ENCODE measurements at places on chromosomes 7 and 10.

DNA sequence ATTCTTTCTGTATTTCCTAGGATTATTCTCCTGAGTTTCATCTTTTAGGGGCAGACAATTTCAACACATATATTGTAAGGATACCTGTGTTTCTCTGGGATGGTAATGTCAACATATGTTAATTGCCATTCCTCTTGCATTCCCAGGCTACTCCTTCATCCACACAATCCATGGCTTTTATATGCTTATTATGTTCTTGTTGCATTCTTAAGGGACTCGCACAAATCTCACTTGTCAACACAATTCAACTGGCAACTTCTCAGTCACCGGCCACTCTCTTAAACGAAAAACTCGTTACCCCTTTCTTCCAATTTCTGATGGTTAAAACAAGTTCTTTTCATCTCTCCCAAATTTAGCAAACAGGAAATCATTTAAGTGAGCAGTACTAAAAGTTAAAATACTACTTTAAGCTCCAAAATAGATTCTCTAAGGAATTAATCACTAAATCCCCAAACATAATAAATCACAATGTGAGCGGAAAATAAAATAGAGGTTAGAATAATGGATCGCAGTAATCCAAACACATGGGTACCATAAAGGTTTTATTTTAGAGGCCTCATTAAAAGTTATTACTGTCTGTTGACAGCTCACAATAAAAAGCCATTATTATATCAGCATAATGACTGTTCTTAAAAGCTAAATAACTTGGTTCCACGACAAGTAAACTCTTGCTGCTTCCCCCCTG is 223.2 kb downstream of the ELMO1 start:
- no peak for DNase-seq

DNA sequence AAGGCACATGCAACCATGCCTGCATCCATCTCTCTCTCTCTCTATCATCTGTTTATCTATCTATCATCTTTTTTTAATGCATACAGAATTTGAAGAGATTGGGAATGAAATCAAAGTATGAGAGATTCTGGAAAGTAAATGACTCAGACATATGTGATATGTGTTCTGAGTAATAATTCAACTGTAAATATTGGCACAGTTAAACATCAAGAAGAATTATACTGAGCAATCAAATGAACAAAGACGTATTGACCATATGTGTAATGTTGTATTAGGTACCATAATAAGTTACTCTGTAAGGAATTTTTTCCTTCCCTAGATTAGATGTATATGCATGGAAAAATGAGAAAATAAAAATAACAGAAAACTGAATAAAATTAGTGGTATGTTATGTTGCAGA is 108.3 kb downstream of the SUGCT start:
- no peak for DNase-seq

- DNase-seq, result no peak
These were observed 75.8 kb upstream of the CHST15 start for GRCh38 chr10:124168991-124169802.

GRCh38 chr10:132958883-132959558 is 16.7 kb upstream of the CFAP46 start:
- no peak for DNase-seq

DNA sequence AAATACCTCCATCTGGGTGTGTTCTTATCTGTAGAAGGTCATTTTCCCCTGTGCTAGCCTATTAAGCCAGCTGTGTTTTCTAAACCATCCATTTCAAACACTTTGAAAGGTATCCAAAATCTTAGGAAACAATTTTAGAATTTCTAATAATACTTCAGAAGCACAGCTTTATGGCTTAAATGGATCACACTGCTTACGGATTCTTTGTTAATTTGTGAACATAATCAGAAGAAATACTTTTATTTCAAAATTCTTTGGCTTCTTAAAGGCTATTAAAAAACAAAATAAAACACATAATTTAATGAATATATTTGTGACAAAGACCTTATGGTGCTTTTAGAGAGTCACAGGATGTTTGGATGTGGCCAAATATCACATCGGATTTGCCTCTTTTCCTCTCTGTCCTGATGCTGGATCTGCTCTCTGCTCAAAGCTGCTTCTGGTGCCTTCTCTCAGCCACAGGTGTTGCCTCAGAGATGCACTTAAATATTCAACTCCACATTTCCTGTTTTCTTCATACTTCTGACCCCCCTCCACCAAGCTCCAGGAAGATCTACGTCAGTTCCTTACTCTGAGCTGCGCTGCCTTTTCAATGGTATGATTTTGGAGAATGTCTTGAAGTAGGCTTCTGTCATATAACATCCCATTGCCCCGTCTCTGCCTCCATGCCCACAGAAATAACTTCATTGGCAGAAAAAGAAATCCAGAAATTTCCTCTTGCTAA is 230.6 kb downstream of the MLLT10 start:
- DNase-seq, result no peak

DNA sequence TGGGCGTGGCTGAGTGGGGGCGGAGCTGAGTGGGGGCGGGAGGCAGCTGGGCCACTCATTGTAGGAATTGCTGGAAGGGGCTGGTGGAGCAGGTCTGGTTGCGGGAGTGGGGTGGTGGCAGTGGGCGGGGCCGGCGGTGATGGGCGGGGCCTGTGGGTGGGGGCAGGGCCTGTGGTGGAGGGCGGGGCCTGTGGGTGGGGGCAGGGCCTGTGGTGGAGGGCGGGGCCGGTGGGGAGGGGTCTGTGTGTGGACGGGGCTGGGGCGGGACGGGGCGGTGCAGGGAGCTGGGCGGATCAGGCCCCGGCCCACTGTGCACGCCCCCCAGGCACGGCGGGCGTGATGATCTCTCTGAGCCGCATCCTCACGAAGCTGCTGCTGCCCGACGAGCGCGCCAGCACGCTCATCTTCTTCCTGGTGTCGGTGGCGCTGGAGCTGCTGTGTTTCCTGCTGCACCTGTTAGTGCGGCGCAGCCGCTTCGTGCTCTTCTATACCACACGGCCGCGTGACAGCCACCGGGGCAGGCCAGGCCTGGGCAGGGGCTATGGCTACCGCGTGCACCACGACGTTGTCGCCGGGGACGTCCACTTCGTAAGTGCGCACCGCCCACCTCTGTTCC is 14.0 kb downstream of the SLC29A4 start:
- DNase-seq, result no peak

- no peak for DNase-seq
These were observed 89.6 kb downstream of the DNAJB9 start for GRCh38 chr7:108659261-108659660.

DNA sequence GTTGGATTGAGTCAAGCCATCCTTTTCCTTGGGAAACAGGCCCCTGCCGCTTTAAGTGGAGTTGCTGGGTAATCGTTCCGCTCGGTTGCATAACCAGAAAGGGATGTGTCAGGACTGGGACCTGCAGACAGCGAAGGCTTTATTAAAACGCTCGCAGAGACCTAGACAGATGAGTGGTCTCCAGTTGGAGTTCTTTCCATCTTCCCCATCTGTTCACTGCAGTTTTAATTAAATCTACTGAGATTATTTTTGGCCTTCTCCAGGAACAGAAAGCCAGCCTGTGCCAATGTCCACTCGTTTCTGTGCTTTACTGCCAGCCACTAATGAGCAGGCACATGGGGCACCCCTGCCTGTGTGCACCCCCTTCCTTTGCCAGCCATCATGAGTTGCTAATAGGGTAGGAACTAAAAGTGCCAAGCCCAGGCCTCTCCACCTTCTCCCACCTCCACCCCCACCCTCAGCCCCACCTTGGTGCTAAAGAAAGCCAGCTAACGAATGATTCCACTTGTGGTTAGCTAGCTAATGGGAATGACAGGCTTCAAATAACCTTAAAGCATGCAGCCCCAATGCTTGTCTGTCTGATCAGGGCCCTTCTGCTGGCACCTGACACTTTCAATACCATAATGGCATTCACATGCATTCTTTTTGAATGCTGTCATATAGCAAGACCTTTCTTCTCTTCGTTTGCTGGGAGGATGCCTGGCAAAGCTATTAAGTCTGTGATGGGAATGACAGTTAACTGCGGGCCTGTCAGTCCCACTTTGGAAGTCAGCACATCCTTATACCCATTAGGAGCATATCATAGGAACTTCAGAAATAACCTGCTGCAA is 556.8 kb upstream of the GALNT17 start:
- DNase-seq, result peak; percentile 99

DNA sequence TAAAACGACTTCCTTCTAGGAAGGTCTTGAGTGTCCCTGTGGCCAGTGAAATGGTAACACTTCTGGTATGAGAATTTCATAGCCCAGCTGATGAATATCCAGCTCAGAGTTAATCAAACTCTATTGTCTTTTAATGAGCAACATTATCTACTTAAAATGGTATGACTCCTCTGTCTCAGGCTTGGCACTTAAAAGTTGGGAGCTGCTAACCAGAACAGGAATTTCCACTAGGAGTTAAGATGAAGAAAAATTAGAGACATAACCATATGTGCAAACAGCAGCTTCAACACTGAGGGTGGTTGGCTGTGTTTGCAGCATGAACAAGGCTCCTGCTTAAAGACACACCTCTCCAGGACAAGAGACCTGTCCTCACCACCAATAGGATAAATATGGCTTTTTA is 46.8 kb downstream of the CH25H start:
- no peak for DNase-seq

GRCh38 chr10:79479283-79479909 is 32.9 kb upstream of the EIF5AL1 start:
- no peak for DNase-seq

GRCh38 chr7:130669085-130669700 is 645 bp upstream of the COPG2 start:
- DNase-seq, result no peak

DNA sequence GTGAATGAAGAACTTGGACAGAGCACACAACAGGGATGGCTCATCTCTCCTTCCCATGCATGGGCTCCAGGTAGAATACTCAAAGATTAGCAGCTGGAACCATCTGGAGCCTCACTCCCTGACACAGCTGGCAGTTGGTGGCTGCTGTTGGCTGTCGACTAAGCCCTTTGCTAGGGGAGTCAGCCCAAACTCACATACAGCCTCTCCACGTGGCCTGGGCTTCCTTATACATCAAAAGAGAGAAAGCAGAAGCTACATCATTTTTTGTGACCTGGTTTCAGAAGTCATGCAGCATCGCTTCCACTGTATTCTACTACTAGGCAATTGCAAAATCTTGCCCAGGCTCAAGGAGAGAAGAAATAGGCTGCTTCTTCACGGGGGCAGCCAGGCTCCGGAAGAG is 24.4 kb downstream of the ASNS start:
- no peak for DNase-seq

DNA sequence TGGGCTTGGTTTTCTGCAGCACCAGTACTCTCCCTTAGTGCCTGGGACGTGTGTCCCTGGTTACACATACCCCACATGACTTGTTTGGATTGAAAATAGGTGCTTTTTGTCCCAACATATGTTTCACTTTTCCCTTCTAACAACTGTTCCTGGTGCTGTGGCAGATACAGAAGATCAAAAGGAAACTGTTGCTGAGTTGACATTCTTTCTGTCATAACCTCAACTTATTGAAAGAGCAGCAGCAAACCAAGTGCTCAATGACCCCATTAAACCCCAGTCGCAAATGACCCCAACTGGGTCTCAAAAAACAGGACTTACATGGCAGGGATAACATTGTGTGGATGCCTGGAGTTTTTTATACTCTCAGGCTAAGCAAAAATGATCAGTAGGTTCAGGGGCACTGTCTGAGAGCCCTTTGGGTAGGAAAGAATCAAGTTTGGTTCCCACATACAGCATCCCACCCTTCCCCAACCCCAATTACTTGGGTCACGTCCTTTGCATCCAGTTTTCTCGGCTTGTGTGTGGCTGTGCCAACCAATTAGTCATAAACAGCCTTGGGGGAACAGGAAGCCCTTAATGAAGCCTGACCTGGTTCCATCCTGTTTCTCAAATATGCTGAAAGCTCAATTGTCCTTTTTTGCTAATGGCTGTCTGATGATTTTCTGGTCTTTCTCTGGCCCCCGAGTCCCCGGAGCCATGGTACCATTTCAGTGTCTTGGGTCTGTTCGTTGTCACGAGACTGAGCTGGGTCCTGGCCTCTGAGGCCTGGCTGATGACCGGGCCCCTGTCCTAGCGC is 4.9 kb downstream of the HKDC1 start:
- DNase-seq, result no peak

DNA sequence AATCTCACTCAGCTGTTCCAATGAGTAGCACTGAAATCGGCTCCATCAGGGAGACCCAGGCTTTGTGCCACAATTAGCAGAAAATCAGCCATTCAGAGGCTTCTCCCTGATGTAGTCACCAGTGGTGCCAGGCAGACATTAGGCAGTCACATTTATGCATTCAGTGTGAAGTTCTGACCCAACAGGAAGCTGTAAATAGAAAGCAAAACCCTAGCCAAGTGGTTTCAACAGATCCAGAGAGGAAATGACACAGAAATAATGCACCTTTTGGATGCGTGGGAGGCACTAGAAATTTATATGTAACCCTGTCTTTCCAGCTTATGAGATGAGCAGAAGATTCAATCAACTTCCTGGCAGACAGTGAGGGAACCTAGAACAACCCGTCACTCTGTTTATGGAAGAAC is 186.4 kb downstream of the PDE1C start:
- no peak for DNase-seq

- DNase-seq, result no peak
These were observed 94.9 kb downstream of the TMEM130 start for GRCh38 chr7:98774884-98775283.

DNA sequence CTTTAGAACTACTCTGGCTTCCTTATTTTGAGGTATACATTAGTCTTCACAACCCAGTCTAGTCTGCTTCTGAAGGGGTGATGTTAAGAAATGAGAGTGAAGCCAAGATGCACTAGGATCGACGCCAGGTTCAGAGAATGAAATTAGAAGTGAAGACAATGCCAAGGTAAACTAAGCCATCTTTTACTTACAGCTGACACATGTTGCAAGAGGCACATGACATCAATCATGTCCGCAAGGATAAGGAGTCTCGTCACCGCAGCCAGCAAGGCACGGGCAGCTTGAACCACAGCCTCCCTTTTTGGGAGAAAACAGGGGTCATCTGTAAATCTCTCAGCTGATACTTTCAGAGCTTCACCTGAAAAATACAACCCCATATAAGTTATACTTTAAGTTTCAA is 156.7 kb downstream of the CTNNA3 start:
- DNase-seq, result no peak

- DNase-seq, result no peak
These were observed 629.0 kb upstream of the IGFBP3 start for GRCh38 chr7:46549892-46550639.

DNA sequence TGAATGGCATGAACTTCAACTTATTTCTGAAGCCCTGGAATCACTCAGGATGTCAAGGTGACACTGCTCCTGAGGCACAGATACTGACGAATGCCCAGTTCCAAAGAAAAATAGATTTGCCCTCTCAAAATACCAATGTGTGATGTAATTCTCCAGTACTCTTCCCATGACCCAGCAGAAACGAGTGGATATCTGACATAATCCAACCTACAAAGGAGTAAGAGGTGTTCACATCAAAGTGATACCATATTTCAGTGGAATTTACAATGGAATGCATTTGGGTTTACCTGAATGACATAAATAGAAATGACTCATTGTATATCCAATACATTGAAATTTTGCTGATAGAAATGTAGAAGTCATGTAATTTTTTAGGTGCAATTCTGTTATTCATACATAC is 120.9 kb upstream of the ADAM12 start:
- DNase-seq, result no peak

GRCh38 chr10:13536674-13537366 is 8.0 kb upstream of the BEND7 start:
- DNase-seq, result no peak

- DNase-seq, result no peak
These were observed 1.8 kb downstream of the EBF3 start for GRCh38 chr10:129962031-129962871.

Measured in DMS 273 treated with DMSO at 0.1 percent for 48 hours (cell line).